ENCODE measurements at places on chromosomes 1 and 21.

DNA sequence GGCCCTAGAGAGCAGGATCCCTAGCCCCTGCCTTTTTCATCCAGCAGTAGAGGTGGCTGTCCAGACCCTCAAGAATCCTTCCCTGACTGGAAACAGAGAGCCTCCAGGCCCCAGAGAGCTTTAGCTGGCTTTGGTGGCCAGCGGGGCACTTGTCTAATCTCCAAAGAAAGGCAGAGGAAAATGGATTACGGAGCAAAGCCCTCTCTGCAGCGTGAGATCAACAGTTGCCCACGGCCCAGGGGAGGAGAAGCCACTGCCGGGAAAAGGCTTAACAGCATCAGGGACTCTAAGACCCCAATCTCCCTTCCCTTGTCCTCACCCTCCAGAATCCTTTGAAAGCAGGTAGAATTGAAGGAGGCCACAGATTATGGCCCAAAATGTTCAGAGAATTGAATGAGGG is 35.8 kb upstream of the GRIK3 start:
- no peak for DNase-seq

GRCh38 chr1:154502066-154502743 is at the start of the genes SHE and TDRD10:
Gene SHE, minus strand, starts transcription at chr1:154502412. Its CDS starts 386 bp downstream, at chr1:154502026.
Gene TDRD10, plus strand, starts transcription at chr1:154502219. Its CDS starts 4,685 bp downstream, at chr1:154506904.
- DNase-seq: peak; percentile 40

DNA sequence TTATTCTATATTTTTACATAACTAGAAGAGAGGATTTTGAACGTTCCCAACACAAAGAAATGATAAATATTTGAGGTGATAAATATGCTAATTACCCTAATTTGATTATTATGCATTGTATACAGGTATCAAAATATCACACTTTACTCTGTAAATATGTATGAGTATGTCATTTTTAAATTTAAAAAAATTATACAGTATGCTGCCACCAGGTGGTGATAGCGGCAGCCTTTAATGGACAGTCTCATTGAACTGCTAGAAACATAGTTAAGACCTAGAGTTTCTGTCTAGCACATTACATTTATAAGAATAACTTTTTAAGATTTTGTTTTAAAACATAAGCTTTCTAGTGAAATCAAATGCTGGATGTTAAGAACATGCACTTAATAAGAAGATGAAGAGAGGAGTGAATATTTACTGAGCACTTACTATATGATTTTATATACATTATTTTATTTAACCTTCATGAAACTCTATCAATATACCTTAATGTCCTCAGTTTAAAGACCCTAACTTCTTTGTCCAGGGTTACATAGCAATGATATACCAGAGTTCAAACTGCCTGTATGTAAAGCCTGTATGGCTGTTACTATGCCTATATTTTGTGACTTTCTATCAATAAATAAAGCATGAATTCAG is 207.1 kb downstream of the NUF2 start:
- peak; percentile 16 for DNase-seq

GRCh38 chr1:36323636-36324352 is at the start of gene EVA1B:
Gene EVA1B, minus strand, starts transcription at chr1:36323645. Its CDS starts 608 bp downstream, at chr1:36323037.
- peak; percentile 69 for DNase-seq

DNA sequence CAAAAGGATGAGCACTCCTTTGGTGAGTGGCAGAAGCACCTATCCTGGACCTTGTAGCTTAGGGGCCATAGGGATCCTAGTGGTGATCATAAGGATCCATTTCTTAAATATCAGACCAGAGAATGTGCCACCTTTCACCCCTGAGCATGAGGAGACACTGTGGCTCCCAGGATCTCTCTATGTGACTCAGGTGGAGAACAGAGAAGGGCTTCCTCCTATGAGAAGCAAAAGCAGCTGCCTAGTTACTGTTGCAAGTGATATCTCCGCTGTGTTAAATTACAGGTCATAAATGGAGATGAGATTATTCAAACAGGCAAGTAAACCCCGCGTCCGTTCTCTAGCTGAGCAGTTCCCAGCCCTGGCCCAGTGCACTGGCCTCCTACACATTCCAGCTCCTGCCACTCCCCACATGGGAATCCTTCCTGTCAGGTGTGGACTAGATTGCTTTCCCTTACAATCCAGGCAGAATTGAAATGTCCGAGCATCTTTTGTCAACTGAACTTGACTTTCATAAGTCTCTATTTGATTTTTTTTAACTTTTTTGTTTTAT is 26.3 kb downstream of the CLEC20A start:
- DNase-seq: no peak

DNA sequence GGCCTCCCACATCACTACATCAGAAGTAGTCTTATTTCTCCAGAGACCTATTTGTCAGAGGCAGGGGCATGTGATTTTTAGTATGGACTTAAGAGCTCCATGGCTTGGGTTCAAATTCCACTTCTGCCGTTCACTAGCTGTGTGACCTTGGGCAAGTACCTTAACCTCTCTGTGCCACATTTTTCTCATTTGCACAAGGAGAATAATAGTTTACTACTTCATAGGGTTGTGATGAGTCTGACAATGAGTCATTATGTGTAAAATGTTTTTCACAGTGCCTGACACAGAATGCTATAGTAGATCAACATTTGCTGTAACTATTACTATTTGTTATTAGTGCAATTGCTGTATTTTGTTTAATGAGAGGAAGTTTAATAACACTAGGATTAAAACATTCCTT is 200.6 kb downstream of the PRDM2 start:
- no peak for DNase-seq

- no peak for DNase-seq
Measured at GRCh38 chr1:160371756-160372155, 4.9 kb downstream of the NHLH1 start.

GRCh38 chr1:111406321-111406768 is 21.2 kb downstream of the OVGP1 start:
- DNase-seq: peak; percentile 27

DNA sequence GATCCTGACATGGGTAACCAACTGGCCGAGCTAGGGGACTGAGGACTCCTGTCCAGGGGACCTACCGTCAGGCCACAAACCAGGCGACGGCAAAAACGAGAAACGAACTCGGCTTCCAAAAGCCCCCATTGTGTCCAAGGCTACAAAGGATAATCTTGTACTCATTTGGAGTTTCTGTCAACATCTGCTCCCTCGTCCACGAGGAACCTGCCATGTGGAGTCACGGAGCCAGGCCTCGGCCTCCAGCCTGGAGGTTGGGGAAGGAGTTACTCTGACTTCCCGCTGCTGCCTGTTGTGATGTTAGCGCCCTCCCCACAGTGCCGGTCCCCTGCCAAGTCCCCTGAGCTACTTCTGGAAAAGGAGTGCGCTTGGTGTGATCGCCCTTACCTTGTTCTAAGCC is 7.3 kb downstream of the KRTAP10-1 start:
- no peak for DNase-seq

- DNase-seq: no peak
Measured at GRCh38 chr1:213008564-213008963, 7.1 kb downstream of the ANGEL2 start.

- DNase-seq: no peak
Measured at GRCh38 chr1:74468982-74469603, 43.3 kb downstream of the LRRC53 start.

DNA sequence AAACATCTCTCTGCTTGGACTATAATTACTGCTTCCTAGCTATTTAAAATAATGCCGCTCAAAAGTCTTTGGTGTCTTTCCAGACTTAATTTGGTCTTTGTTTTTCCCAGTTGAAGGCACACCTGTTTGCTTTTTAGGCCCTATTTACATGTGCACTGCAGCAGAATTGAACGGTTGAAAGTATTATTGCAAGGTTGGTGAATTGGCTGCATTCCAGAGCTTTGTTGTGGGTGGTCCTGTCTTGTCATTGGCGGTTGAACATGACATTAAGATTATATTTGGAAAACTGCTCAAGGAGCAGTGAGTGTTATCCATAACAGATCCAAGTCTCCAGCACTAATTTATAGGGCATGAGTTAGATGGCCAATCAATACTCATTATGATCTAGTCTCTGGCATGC is 656.3 kb downstream of the PTPRC start:
- no peak for DNase-seq

DNA sequence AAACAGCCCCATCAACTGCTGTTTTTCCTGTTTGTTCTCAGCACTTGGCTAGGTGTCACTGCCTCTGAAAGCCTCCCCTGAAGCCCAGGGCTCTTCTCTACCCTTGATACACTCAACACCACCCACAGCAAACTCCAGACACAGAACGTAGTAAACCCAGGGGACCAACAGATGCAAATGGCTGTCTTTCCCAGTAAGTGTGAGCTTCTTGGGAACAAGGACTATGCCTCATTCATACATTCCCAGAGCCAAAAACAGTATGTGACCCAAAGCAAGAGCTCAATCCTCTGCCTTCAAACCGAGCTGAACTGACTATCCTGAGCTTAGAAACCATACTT is 4.4 kb downstream of the LBR start:
- DNase-seq: no peak

DNA sequence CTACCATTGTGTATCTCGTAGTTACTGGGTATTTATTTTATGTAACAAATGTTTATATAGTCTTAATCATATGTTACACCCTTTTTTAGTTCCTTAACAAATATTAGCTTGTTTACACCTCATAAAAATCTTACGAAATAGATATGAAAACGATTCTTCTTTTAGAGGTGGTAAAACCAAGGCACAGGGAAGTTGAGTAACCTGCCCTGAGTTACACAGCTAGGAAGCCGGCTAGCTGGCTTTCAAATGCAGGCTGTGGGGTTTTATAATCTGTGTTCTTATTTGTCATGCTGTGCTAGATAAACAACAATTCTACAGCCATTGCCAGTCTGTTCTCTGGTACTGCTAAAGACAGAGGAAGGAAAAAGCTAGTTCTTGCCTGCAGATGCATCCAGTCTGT is 109.6 kb downstream of the NOS1AP start:
- DNase-seq: no peak

- DNase-seq: peak; percentile 7
Measured at GRCh38 chr1:204150702-204151551, 917 bp downstream of the ETNK2 start.

- DNase-seq: no peak
Measured at GRCh38 chr1:192967901-192968300, 91.3 kb downstream of the UCHL5 start.

GRCh38 chr1:167263819-167264464 is 43.3 kb downstream of the POU2F1 start:
- no peak for DNase-seq

GRCh38 chr1:74771913-74772515 is 39.1 kb downstream of the TYW3 start:
- peak; percentile 5 for DNase-seq

- DNase-seq: peak; percentile 92
Measured at GRCh38 chr1:18951818-18952391, 4.6 kb downstream of the IFFO2 start.

- DNase-seq: no peak
Measured at GRCh38 chr1:2787163-2787911, 14.2 kb downstream of the TTC34 start.

DNA sequence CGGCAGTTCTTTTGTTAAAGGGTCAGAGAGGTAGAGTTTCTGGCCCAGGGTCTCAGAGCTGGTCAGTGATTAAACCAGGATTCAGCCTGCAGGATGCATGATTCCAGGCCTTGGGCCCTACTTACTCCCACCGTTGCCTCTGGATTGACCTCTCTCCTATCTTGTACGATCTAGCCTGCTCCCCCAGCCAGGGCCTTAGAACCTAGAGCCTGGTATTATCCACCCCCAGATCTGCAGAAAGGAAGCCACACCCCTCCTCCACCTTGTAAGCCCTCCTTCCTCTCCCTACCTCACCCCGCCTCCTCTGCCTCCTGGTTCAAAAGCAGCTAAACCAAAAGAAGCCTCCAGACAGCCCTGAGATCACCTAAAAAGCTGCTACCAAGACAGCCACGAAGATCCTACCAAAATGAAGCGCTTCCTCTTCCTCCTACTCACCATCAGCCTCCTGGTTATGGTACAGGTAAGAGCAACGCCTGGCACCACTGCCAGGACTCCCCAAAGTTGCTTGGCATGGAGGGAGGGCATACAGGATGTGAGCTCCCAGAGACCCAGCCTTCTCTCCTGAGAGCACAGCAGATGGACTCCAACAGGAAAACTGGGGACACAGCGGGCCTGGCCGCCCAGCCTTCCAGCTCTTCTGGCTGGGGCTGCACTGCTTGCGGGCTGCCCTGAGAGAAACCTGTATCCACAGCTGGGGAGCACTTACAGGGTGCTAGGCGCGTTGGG is at the start of gene CD52:
Gene CD52 (plus strand): TSS at position 347 of the 726 bp plus-strand sequence. CDS start 60 bp downstream, at position 407.
- DNase-seq: peak; percentile 72

DNA sequence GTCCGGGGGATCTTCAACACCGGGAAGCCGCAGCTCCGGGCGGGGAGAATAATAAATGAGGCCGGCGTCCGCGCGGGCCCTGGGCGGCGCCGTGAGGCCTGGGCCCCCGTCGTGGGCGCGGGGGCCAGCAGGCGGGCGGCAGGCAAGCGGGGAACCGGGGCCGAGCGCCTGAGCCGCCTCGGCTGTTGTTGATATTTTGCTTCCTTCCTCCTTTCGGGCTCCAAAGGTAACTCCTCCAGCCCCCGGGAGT is at the start of gene MEF2D:
Gene MEF2D (minus strand): TSS at position 233 of the 250 bp plus-strand sequence. CDS start 17,483 bp downstream, outside the sequence.
- DNase-seq: no peak

- DNase-seq: peak; percentile 64
Measured at GRCh38 chr1:39091845-39092645, 65.9 kb downstream of the NDUFS5 start.

GRCh38 chr1:190634134-190634533 is 156.5 kb upstream of the BRINP3 start:
- DNase-seq: no peak

GRCh38 chr1:167770127-167770526 is 48.3 kb downstream of the MPZL1 start:
- DNase-seq: no peak

- DNase-seq: peak; percentile 33
Measured at GRCh38 chr1:47444562-47445465, 7.0 kb downstream of the FOXD2 start.

DNA sequence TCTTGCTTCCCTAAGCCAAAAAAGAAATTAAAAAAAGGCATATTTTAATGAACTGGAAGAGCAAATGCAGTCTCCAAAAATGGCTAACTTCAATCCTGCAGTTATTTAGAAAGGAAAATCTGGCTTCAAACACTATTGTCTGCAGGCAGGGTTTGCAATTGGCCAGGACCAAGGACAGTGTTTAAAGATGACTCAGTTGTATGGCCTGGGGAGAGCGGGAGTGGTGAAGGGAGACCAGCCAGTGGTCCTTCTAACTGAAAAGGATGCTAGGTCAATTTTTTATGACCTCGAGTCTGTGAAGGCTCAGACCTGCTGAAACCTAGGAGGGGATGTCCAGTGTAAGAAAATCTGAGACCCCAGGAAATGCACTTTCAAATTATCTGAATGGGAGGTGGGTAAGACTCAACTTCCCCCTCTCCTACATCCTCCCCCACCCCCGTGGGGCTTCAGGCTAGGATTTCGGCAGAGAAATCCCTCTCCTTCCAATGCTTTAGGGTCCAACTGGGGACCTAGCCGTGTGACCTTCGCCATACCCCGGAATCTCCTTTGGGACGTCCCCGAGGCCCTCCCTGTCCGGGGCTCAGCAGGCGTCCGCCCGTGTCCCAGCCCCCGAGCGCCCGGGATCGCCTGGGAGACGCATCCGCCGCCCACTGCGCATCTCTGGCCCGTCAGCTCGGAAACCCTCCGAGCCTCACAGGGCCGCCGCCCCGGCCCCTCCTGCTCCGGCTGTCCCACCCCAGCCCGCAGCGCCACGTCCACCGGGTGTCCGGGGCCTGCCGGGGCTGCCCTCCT is 602 bp upstream of the RIMKLA start:
- peak; percentile 1 for DNase-seq

Measured in activated T-cell treated with anti-CD3 and anti-CD28 coated beads, Interleukin-2, amount 50 U/mL, for 72 hours (primary cell).